ENCODE measurements at places on chromosomes 16 and 17. TPM values are rescaled to one million over a fixed set of nuclear protein-coding genes. Genes with fewer than 3 reads are reported as not detected.

Gene TCAP
- polyA plus RNA-seq = 0.12 TPM

Gene CCDC57
- 36.8 TPM for polyA plus RNA-seq

Gene LPCAT2
- polyA plus RNA-seq = 0.03 TPM

GRCh38 chr16:22370038-22370820, 4.2 kb downstream of the CDR2 start:
- H3K4me3 ChIP-seq = no peak overlapping the region
- no peaks in the 10 kb centered on the region for H3K36me3 ChIP-seq
- peak overlapping the region; percentile 63 for H3K27ac ChIP-seq
- peaks cover 40% of the 10 kb centered on the region for H3K4me1 ChIP-seq
- no peaks in the 10 kb centered on the region for H3K27me3 ChIP-seq

- peak; percentile 42 for DNase-seq
- no peaks in the 10 kb centered on the region for H3K36me3 ChIP-seq
- no peak within 1 kb of the TSS for H3K4me3 ChIP-seq
- peaks cover 31% of the 10 kb centered on the region for H3K4me1 ChIP-seq
- peak within 1 kb of the TSS; percentile 20 for H3K27ac ChIP-seq
These were observed at the start of gene RAB26 for GRCh38 chr16:2147981-2148671. Gene RAB26, plus strand, starts transcription at chr16:2148625. Its CDS starts 159 bp downstream, at chr16:2148784.

GRCh38 chr16:138049-138417, 440 bp downstream of the NPRL3 start:
- no peaks in the 10 kb centered on the region for H3K27me3 ChIP-seq
- peak overlapping the region; percentile 58 for H3K4me3 ChIP-seq
- peaks cover 6% of the 10 kb centered on the region for H3K4me1 ChIP-seq
- H3K36me3 ChIP-seq = no peaks in the 10 kb centered on the region

DNA sequence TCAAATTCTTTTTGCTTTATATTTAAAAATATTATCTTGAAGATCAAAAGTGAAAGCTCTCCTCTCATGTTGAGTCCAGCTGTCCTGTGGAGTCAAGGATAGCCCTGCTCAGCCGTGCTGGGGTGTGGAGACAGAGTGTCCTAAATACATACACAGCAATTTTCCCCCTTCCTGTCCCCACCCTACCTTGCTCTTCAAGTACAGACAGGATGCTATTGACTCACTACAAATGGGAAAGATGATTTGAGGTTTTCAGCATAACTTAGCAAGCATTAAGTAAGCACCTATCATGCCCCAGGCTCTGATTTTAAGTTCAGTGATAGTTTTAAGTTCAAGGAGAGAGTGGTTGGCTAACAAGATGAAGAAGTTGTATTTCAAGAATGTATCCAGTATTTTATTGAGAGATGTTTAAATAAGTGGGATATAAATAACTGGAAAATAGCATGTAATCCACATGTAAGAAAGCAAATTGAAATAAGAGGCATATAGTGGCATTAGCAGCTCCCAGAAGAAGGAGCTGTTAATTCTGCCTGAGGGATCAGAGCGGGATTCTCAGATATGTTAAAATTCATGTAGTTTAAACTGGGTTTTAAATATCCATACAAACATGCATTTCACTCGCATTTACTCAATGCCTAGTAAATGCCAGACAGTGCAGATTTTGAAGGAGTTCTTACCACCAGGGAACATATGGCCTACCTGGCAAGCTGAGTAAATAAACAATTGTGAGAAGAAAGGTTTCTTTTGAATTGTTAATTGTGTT, 183.5 kb upstream of the ANKFN1 start:
- H3K4me1 ChIP-seq = no peaks in the 10 kb centered on the region
- DNase-seq = no peak
- H3K27me3 ChIP-seq = no peaks in the 10 kb centered on the region
- no peaks in the 10 kb centered on the region for H3K36me3 ChIP-seq

- no peak overlapping the region for H3K27ac ChIP-seq
- H3K4me1 ChIP-seq = peaks cover 8% of the 10 kb centered on the region
- H3K36me3 ChIP-seq = no peaks in the 10 kb centered on the region
- H3K4me3 ChIP-seq = no peak overlapping the region
These were observed 7.8 kb downstream of the HIC1 start for GRCh38 chr17:2062571-2063183.

DNA sequence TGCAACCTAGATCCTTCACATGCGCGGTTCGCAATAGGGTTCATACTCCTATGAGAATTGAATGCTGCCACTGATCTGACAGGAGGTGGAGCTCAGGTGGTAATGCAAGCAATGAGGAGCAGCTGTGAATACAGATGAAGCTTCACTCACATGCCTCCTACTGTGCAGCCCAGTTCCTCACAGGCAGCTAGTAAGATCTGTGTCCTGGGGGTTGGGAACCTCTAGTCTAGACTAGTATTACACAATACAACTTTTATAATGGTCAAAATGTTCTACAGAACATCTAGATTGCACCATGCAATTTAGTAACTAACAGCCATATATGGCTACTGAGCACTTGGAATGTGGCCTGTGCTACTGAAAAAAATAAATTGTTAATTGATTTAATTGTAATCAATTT, 26.7 kb downstream of the ABCA5 start:
- H3K4me3 ChIP-seq = no peak overlapping the region
- no peaks in the 10 kb centered on the region for H3K4me1 ChIP-seq
- no peak for DNase-seq
- H3K36me3 ChIP-seq = no peaks in the 10 kb centered on the region
- no peak overlapping the region for H3K27ac ChIP-seq

- DNase-seq = no peak
- no peaks in the 10 kb centered on the region for H3K36me3 ChIP-seq
- H3K27ac ChIP-seq = no peak overlapping the region
These were observed 300.6 kb downstream of the SOX9 start for GRCh38 chr17:72421128-72422092.

DNA sequence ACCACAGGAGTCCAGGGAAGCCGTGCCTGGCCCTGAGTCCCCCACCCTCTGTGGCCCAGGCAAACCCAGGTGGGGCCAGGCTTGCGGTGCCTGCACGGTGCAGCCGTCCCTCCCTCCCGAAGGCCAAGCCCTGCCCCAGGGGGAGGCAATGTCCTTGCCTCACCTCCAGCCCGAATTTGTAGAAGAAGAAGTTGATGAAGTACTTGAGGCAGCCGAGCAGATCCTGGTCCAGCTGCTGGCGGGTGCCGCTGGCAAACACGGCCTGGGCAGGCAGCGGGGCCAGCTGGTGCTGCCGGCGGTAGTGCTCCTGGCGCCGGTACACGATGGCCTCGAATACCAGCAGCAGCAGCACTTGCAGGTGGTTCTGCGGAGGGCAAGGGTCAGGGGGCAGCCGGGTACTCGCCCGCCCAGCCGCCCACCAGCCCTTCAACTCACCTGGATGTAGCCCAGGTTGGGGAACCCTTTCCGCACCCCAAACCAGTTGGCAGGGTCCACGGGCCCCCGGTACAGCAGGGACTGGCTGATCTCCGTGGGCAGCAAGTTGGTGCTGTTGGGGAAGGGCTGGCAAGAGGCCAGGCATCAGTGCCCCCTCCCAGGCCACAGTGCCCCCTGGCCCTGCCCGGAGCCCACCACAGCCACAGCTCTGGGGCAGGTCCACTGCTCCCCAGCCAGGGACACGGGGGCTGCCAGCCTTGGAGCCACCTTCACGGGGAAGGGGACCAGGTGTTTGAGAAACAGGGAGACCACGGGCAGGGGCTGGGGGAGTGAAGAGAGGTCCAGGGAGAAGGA, 26.1 kb downstream of the CTU2 start:
- no peaks in the 10 kb centered on the region for H3K4me1 ChIP-seq
- H3K36me3 ChIP-seq = no peaks in the 10 kb centered on the region

DNA sequence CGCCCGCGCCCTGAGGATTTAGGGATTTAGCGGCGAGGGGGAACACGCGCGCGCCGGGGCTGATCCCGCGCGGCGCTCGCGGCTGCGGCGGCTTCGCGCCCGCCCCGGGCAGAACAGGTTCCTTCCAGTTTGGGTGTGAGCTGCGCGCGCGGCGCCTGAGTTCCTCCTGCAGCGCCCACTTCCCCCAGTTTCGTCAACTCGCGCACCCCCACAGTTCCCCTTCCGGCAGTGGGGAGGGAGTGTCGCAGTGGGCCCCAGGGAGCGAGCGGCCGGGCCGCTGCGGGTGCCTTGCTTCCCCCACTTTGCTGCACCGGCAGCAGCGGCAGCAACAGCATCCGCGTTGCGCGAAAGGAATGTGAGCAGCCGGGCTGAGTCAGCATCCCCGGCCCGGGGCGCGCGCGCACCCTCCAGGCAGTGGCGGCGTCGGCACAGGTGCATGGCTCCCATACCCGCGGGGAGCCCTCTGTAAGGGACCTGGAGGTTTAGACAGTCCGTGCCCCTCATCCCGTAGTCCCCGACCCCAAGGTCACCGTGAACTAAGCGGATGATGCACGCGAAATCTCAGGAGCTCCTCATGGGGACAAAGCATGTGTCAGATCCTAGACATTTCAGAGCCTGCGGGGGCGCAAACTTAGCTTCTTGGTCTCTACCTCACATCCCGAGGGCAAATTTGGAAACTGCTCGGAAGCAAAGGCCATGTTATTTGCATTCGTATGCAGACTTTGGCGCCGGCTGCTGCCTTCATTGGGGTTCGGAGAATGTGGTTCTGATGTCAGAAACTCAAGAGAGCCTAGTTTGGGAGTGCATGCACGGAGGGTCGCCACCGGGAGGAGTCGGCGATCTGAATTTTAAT, 767 bp downstream of the ARSG start:
- H3K4me1 ChIP-seq = peaks cover 52% of the 10 kb centered on the region
- peak; percentile 96 for DNase-seq
- H3K36me3 ChIP-seq = no peaks in the 10 kb centered on the region
- peak overlapping the region; percentile 95 for H3K27ac ChIP-seq
- H3K27me3 ChIP-seq = no peaks in the 10 kb centered on the region

DNA sequence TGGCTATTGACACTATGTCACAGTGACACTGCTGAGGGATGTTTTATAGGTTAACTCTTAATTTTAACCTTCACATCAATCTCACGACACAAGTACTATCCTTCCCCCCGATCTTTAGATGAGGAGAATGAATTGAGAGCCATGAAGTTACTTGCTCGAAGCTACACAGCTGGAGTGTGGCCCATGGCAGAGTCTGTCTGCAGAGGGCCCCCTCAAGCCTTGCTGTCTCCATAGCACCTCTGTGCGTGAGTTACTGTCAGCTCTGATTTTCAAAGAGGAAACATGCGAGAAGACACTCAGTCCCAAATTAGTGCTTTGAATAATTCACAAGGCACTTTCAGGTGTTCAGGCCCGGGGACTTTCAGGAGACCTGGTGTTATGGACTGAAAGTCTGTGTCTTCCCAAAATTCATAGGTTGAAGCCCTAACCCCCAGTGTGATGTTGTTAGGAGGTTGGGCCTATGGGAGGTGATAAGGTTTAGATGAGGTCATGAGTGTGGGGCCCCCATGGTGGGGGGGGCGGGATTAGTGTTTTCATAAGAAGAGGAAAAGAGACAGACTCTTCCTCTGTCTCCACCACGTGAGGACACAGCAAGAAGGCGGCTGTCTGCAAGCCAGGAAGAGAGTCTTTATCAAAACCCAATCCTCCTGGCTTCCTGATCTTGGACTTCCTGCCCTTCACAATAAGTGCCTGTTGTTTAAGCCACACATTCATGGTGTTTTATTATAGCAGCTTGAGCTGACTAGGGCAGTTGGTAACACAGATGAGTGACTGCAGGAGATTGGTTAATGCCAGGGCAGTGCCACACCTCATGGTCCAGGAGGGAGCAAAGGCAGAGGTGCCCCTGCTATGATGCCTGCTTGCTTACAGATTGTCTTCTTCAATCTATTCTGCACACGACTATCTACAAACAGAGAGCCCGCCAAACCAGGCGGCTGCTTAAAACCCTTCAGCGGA, 281.8 kb downstream of the HAPSTR1 start:
- no peak overlapping the region for H3K27ac ChIP-seq
- no peak for DNase-seq
- H3K4me1 ChIP-seq = no peaks in the 10 kb centered on the region
- H3K36me3 ChIP-seq = no peaks in the 10 kb centered on the region

DNA sequence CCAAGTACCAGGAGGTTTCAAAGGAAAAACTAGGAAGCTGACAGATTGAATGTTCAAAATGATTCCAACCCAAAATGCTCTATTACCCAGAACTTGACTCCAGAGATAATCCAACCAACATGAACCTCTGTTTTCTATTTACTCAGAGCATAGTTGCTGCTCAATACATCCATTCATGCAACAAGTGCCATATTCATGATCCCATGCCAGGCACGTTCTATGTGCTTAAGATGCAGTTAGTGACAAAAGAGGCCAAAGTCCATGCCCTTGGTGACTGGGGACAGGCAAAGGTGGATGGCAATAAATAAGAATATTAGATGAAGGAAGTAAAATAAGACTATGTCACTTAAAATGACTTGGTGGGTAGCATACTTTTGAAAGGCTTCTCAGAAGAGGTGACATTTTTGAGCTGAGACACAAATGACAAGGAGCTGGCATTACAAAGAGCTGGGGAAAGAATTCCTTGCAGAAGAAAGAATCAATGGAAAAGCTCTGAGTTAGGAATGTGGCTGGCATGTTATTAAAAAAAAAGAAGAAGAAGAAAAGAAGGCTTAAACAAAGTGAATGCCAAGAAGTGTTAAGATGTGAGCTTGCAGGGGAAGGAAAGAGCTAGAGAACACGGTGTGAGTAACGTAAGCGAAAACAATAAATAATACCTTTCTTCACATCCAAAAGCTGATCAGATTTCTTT, 34.5 kb downstream of the TOX3 start:
- no peak for DNase-seq
- H3K4me3 ChIP-seq = no peak overlapping the region
- H3K4me1 ChIP-seq = no peaks in the 10 kb centered on the region
- no peak overlapping the region for H3K27ac ChIP-seq
- H3K36me3 ChIP-seq = no peaks in the 10 kb centered on the region

DNA sequence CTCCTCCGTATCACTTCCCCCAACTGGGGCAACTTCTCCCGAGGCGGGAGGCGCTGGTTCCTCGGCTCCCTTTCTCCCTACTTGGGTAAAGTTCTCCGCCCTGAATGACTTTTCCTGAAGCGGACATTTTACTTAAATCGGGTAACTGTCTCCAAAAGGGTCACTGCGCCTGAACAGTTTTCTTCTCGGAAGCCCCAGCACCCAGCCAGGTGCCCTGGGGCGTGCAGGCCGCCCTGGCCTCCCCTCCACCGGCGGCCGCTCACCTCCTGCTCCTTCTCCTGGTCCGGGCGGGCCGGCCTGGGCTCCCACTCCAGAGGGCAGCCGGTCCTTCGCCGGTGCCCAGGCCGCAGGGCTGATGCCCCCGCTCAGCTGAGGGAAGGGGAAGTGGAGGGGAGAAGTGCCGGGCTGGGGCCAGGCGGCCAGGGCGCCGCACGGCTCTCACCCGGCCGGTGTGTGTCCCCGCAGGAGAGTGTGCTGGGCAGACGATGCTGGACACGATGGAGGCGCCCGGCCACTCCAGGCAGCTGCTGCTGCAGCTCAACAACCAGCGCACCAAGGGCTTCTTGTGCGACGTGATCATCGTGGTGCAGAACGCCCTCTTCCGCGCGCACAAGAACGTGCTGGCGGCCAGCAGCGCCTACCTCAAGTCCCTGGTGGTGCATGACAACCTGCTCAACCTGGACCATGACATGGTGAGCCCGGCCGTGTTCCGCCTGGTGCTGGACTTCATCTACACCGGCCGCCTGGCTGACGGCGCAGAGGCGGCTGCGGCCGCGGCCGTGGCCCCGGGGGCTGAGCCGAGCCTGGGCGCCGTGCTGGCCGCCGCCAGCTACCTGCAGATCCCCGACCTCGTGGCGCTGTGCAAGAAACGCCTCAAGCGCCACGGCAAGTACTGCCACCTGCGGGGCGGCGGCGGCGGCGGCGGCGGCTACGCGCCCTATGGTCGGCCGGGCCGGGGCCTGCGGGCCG, 1.6 kb downstream of the HIC1 start:
- H3K27ac ChIP-seq = no peak overlapping the region
- no peaks in the 10 kb centered on the region for H3K27me3 ChIP-seq
- DNase-seq = peak; percentile 69
- H3K36me3 ChIP-seq = no peaks in the 10 kb centered on the region
